Cardiac muscle cell (in vitro differentiated cells and primary cell): ENCODE measurements at places on chromosomes 2 and 18.

GRCh38 chr2:230582851-230583283 lies 129.8 kb upstream of the CAB39 start:
- H3K4me3 ChIP-seq, result no peak overlapping the region
- no peaks in the 10 kb centered on the region for H3K36me3 ChIP-seq
- H3K27ac ChIP-seq, result no peak overlapping the region
- H3K27me3 ChIP-seq, result no peaks in the 10 kb centered on the region

DNA sequence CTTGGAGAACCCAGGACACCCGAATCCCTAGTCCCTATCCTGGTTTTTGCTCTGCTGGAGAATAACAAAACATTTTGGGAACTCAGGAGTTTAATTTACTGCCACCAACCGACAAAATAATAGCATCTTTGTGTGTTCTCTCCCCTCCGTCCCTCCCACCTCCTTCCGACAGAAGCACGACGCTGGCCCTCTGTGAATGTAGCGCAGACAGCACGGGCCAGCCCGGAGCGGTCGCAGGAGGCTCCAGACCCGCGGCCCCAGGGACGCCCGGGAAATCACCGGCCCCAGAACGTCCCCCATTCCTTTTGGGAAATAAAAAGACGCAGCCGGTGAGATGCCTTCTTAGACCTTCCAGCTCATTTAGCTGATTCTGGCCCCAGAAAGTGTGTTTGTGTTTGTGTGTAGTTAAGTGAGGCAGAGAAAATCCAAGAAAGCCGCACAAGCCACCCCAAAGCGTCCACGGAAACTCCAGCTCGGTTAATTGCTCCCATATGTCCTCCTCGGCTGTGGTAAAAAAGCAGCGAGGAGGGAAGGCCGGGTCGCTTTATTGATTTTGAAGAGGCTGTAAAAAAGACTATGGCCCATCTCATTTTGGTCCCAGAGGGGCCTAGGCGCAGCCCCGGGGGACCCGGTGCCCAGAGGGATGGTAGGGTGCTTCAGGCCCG lies 577 bp upstream of the TANC1 start:
- DNase-seq, result peak; percentile 61
- no peaks in the 10 kb centered on the region for H3K27me3 ChIP-seq
- peak overlapping the region; percentile 96 for H3K27ac ChIP-seq
- H3K4me1 ChIP-seq, result peaks cover 44% of the 10 kb centered on the region
- H3K36me3 ChIP-seq, result no peaks in the 10 kb centered on the region
- H3K4me3 ChIP-seq, result peak overlapping the region; percentile 95

- H3K4me1 ChIP-seq, result no peaks in the 10 kb centered on the region
- no peak overlapping the region for H3K27ac ChIP-seq
- H3K36me3 ChIP-seq, result peaks cover 64% of the 10 kb centered on the region
Measured at GRCh38 chr2:127314193-127314988, 20.4 kb upstream of the ERCC3 start.

DNA sequence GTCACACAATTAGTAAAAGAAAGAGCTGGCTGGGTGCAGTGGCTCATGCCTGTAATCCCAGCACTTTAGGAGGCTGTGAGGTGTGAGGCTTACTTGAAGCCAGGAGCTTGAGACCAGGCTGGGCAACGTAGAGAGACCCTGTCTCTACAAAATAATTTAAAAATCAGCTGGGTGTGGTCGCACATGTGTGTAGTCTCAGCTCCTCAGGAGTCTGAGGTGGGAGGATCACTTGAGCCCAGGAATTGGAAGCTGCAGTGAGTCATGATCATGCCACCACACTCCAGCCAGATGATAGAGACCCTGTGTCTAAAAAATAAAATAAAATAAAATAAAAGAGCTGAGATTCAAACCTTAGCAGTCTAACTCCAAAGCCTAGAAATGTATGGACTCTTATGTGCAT lies 39.0 kb upstream of the NEDD4L start:
- no peak overlapping the region for H3K27ac ChIP-seq
- H3K27me3 ChIP-seq, result no peaks in the 10 kb centered on the region
- no peak overlapping the region for H3K4me3 ChIP-seq
- no peaks in the 10 kb centered on the region for H3K4me1 ChIP-seq

GRCh38 chr2:88342749-88343148 lies 109.7 kb downstream of the FOXI3 start:
- no peaks in the 10 kb centered on the region for H3K4me1 ChIP-seq
- H3K27me3 ChIP-seq, result peaks cover 5% of the 10 kb centered on the region
- no peak overlapping the region for H3K27ac ChIP-seq
- no peaks in the 10 kb centered on the region for H3K36me3 ChIP-seq

- no peak for DNase-seq
- H3K36me3 ChIP-seq, result no peaks in the 10 kb centered on the region
- peak overlapping the region; percentile 6 for H3K27ac ChIP-seq
- no peak overlapping the region for H3K4me3 ChIP-seq
- no peaks in the 10 kb centered on the region for H3K27me3 ChIP-seq
Measured at GRCh38 chr2:223043164-223043941, 8.6 kb upstream of the KCNE4 start.

DNA sequence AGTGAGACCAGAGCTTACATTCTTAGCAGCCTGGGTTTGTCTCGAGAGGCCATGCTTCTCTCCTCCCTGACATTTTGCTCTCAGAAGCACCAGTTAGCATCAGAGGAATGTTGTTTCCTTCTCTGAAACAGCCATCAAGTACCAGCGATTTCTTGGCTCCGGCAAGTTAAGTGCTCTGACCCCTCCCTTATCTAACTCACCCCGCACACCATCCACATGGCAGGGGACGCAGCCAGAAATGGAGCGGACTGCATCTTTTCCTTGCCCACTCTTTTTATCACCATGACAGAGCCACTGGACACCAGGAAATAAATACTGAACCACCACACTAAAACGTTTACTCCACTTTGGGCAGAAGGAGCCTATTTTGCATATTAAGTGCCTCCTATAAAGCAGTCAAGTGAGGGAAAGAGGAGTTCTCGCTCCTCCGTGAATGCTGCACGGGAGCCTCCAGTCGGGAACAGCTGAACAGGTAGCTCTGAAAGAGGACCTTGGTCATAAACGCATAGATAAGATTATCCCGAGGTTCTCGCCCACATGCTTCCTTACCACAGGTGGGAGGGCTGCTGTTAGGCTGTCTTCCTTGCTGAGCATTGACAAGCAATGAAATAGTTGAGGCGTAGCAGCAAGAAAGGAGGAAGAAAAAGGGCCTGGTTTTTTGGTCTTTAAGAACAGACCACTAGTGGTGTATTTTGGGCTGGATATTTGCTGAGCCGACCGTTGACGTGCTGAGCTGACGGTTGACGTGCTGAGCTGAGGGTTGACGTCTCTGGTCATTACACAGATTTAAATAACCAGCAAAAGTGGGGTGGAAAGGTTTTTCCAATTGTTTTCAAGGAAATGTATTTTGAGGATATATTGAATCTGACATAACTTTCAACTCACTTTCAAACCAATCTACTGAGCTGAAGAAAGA lies 71.4 kb upstream of the ITGB6 start:
- peak; percentile 90 for DNase-seq
- H3K36me3 ChIP-seq, result peaks cover 3% of the 10 kb centered on the region
- H3K4me3 ChIP-seq, result peak overlapping the region; percentile 16
- peak overlapping the region; percentile 100 for H3K27ac ChIP-seq
- H3K27me3 ChIP-seq, result no peaks in the 10 kb centered on the region

DNA sequence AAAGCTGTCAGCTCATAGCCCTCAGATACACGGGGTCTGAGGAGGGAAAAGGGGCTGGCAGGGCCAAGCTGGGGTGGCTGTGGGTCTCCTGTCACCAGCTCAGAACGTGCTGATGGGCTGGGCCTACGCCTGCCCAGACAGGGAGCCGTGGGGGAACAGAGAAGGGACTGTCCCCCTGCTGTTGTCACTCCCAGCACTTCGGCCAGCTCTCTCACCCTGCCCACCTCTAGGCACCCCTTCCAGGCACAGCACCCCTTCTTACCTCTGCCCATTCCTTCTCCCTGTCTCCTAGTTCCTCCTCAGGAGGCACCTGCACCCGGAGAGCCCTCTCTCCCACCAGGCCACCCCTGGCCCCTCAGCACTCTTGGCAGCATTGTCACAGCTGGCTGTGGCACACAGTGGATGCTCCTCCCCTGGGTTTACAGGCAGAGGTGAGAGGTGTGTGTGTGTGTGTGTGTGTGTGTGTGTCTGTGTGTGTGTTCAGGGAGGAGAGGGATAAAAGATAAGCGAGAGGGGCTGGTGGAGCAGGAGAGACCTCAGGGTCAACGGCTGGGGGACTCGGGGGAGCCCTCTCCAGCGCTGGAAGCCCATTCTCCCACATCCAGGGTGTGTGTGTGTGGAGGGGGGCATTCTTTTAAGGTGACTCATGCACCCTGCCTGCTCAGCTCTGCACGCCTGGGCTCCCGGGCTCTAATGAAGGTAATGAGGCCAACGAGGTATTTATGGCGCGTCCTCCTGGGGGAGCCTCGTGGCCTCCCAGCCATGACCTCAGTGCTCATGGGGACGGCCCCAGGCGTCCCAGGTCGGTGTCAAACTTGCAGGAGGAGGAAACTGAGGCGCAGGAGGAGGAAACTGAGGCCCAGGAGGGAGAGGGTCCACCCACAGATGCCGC lies 66.1 kb upstream of the SMAD7 start:
- H3K27ac ChIP-seq, result peak overlapping the region; percentile 64
- H3K36me3 ChIP-seq, result no peaks in the 10 kb centered on the region
- peak; percentile 61 for DNase-seq
- H3K4me3 ChIP-seq, result no peak overlapping the region
- H3K4me1 ChIP-seq, result peaks cover 18% of the 10 kb centered on the region

DNA sequence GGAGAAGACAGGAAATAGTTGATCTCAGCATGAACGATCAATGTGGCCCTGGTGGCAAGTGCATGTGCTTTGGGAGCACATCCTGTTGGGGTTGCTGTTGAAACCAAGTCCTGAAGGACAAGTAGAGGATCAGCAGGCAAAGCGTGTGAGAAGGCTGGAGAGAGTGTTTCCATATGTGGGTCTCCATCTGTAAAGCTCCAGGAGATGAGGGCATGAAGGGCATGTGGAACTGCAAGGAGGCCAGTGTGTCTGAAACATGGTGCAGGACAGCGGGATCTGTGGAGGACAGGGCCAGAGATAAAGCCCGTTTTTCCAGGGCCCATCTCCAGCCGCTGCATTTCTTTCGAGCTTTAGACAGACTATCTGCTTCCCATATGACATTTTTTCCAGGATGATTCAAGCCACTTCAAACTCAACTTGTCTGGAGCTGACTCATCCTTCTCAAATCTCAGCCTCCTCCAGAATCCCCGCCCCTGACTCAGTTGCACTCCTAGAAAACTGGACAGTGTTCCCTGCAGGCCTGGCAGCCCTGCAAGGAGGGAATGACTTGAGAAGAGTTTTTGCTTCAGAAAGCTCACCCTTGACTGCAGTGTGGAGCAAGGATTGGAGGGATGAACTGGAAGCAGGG lies 226.1 kb downstream of the VAPA start:
- no peak for DNase-seq
- H3K4me3 ChIP-seq, result no peak overlapping the region
- no peak overlapping the region for H3K27ac ChIP-seq
- no peaks in the 10 kb centered on the region for H3K36me3 ChIP-seq
- no peaks in the 10 kb centered on the region for H3K27me3 ChIP-seq

- no peaks in the 10 kb centered on the region for H3K36me3 ChIP-seq
- no peaks in the 10 kb centered on the region for H3K4me1 ChIP-seq
- no peak for DNase-seq
- no peak overlapping the region for H3K27ac ChIP-seq
- no peaks in the 10 kb centered on the region for H3K27me3 ChIP-seq
Measured at GRCh38 chr18:46538376-46538775, 118.6 kb downstream of the LOXHD1 start.

DNA sequence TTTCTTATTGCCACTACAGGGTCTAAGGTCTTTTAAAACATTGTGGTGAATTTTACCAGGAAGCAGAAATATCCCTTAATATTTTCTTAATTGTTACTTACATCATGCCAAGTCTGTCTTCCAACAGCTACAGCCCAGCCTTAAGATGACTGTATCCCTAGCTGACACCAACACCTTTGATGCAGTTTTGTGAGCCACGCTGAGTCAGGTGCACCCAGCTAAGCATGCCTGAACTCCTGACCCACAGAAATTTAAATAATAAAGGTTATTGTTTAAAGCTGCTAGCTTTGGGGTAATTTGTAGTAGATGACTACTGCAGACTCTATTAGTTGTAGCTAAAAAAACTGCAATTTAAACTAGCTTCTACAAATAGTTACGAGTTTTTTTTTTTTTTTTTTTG lies 1757.9 kb upstream of the LRRTM1 start:
- H3K36me3 ChIP-seq, result no peaks in the 10 kb centered on the region
- DNase-seq, result no peak
- H3K27ac ChIP-seq, result no peak overlapping the region

DNA sequence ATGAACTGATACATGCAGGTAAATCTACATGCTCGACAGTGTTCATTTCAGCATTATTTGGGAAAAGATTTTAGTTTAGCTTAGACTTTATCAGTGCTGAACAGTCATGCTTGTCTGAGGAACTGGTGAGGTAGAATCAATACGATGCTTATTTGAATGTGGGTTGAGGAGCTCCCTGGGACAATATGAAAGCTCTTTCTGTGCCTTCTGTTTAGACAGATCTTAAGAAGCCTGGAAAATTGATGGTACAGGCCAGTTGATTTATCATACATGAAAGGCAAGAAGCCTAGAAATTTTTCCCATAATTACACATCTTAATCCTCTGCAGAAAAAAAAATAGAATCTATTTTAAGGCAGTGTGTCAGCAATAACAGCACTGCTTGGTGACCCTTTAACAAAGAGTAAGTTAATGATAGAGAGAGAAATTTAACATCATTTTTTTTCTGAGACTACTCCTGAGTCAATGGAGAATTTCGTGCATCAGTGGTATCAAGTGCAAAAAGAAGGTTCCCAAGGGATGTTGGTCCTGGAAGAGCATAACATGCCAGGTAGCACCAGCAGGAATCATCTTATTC lies 252.2 kb upstream of the CDH20 start:
- no peak for DNase-seq
- H3K27ac ChIP-seq, result no peak overlapping the region
- H3K27me3 ChIP-seq, result no peaks in the 10 kb centered on the region
- H3K4me1 ChIP-seq, result no peaks in the 10 kb centered on the region

GRCh38 chr18:9364242-9364641 lies 29.7 kb downstream of the TWSG1 start:
- no peaks in the 10 kb centered on the region for H3K4me1 ChIP-seq
- no peak overlapping the region for H3K27ac ChIP-seq
- peaks cover 3% of the 10 kb centered on the region for H3K36me3 ChIP-seq
- no peak overlapping the region for H3K4me3 ChIP-seq

DNA sequence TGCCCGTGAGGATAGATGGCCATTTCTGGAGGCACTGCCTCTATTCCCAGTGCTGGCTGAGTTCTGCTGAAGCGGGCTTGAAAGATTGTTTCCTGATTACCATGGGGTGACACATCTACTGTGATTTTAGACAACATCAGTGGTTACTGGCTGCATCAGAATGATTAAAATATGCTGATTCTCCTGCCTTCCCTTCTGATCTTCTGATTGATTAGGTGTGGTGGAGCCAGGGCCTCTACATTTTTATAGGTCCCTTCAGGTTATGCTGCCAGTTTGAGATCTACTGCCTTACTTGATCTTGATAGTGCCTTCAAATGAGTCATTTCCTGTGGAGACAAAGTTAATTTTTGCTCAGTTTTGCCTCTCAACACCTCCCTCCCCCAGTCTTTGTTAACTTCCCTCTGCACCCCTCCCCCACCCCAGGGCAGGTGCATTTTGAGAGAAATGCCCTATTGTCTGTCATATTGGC lies 31.6 kb upstream of the SNORC start:
- no peaks in the 10 kb centered on the region for H3K27me3 ChIP-seq
- no peak for DNase-seq
- H3K27ac ChIP-seq, result no peak overlapping the region
- H3K4me3 ChIP-seq, result no peak overlapping the region

GRCh38 chr2:101107241-101107640 lies 43.9 kb downstream of the TBC1D8 start:
- peaks cover 23% of the 10 kb centered on the region for H3K4me1 ChIP-seq
- no peak for DNase-seq
- no peak overlapping the region for H3K4me3 ChIP-seq
- H3K27me3 ChIP-seq, result no peaks in the 10 kb centered on the region
- no peak overlapping the region for H3K27ac ChIP-seq
